Immature natural killer cell (primary cell): ENCODE measurements at places on chromosomes 11 and 22.

DNA sequence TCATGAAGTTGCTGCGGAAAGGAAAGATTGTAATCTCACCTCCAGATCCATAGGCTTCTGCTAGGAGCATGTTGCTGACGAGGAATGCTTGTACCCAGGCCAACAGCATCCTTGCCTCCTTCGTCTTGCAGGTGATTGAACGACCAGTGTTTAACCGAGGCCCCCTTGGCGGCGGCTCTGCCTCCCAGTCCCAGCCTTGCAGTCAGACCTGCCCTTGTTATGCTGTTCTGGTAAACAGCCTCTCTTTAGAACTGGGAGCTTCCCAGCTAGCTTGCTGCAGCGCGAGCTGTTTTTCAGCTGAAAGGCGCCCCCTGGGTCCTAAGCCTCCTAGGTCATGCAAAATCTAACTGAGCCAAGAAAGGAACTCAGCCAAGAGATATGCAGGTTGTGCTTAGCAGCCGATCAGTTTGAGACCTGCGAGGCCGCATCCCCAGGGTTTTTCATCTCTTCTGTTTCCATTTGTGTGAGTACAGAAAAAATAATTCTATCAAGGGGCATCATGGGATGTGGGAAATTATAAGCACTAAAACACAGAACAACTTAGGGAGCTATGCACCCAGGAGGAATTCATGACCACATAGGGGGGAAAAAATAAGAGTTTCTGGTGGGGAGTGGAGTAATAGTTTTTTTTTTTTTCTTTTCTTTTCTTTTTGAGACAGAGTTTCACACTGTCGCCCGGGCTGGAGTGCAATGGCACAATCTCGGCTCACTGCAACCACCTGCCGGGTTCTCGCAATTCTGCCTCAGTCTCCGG lies at the start of gene PIK3IP1:
PIK3IP1 (minus strand) TSS at position 253 of the 754 bp plus-strand sequence; CDS start at position 109, 144 bp downstream.
- peaks cover 3% of the 10 kb centered on the region for H3K36me3 ChIP-seq
- peaks cover 33% of the 10 kb centered on the region for H3K27me3 ChIP-seq
- H3K4me1 ChIP-seq, result peaks cover 49% of the 10 kb centered on the region
- peak within 1 kb of the TSS; percentile 98 for H3K4me3 ChIP-seq

DNA sequence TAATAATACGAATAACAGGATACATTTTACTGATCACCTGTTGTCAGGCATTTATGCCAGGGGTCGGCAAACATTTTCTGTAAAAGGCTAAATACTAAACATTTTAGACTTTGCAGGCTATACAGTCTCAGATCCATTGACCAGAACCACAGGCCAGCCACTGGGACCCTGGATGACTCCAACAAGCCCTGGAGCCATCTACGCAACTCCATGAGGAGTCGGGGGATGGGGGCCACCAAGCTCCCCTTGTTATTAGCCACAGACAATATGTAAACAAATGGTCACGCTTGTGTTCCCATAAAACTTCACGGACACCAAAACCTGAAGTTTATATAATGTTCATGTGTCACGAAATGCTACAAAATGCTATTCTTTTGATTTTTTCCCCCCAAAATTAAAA lies 54.4 kb upstream of the EMID1 start:
- no peak for DNase-seq
- H3K4me3 ChIP-seq, result no peak overlapping the region
- H3K27me3 ChIP-seq, result peaks cover 9% of the 10 kb centered on the region
- no peaks in the 10 kb centered on the region for H3K36me3 ChIP-seq
- peaks cover 5% of the 10 kb centered on the region for H3K4me1 ChIP-seq

- no peak overlapping the region for H3K27ac ChIP-seq
- peaks cover 59% of the 10 kb centered on the region for H3K4me1 ChIP-seq
- peaks cover 4% of the 10 kb centered on the region for H3K36me3 ChIP-seq
- H3K27me3 ChIP-seq, result peaks cover 4% of the 10 kb centered on the region
- DNase-seq, result no peak
- no peak overlapping the region for H3K4me3 ChIP-seq
Measured at GRCh38 chr22:42928969-42929837, 72.1 kb upstream of the ARFGAP3 start.

DNA sequence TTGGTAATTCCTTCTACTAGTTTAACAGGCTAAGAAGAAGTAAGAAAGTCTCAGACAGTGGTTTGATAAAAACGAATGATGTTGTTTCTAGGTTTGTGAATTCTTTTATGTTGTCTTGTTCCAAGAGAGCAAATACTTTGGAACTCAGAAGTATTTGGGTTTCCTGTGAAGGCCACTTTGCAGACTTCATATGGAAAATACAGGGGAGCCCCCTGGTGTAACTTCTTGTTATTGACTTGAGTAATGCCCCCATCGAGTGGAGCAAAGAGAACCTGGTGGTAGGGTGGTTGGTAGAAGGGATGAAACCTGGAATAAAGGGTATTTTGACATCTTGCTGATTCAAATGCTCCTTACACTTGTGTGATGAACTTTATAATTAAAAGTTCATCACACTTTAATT lies 40.0 kb upstream of the PTH start:
- H3K4me3 ChIP-seq, result no peak overlapping the region
- H3K27me3 ChIP-seq, result peaks cover 4% of the 10 kb centered on the region
- no peaks in the 10 kb centered on the region for H3K4me1 ChIP-seq
- peaks cover 23% of the 10 kb centered on the region for H3K36me3 ChIP-seq

DNA sequence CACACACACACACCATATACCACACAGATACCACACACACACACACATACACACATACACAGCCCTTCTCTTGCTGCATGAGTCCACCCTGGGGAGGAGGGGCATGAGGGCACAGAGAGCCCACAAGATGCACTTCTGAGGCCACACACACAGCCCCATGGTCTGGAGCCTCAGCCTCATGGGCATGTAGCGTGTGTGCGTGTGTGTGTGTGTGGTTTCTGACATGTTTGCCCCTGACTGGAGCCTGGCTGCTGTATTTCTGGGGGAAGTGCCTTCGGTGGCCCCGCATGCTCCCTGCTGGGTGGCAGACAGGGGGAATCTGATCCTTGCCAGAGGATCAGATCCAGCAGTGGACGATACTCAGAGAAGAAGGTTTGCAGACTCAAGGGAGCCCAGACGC lies 97.0 kb upstream of the PRR5 start:
- DNase-seq, result no peak
- H3K27ac ChIP-seq, result peak overlapping the region; percentile 58
- peak overlapping the region; percentile 69 for H3K4me3 ChIP-seq
- H3K4me1 ChIP-seq, result peaks cover 31% of the 10 kb centered on the region
- H3K36me3 ChIP-seq, result no peaks in the 10 kb centered on the region

- peaks cover 6% of the 10 kb centered on the region for H3K27me3 ChIP-seq
- H3K36me3 ChIP-seq, result no peaks in the 10 kb centered on the region
- no peak for DNase-seq
- no peak overlapping the region for H3K27ac ChIP-seq
Measured at GRCh38 chr22:48636746-48637145, 1190.9 kb downstream of the BRD1 start.

GRCh38 chr11:112656772-112657428 lies 304.3 kb upstream of the NCAM1 start:
- no peak overlapping the region for H3K4me3 ChIP-seq
- peaks cover 4% of the 10 kb centered on the region for H3K27me3 ChIP-seq

DNA sequence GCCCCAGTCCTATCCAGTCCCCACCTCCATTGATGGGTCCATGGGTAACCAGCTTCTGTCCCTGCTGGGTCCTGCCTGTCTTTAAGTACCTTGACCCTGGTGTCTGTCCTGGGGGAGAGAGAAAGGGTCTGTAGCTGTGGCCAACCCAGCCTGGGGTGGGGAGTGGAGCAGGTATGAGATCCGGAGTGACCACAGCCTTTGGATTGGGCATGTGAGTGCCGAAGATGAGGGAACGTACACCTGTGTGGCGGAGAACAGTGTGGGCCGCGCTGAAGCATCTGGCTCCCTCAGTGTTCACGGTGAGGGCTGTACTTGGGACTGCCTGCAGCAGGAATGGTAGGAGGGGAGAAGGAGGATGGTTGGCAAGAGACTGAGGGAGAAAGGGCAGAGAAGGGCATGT lies 5.2 kb downstream of the ROBO3 start:
- no peaks in the 10 kb centered on the region for H3K36me3 ChIP-seq
- H3K4me3 ChIP-seq, result no peak overlapping the region
- DNase-seq, result no peak
- peaks cover 18% of the 10 kb centered on the region for H3K4me1 ChIP-seq
- H3K27ac ChIP-seq, result no peak overlapping the region
- peaks cover 37% of the 10 kb centered on the region for H3K27me3 ChIP-seq

- H3K4me1 ChIP-seq, result peaks cover 69% of the 10 kb centered on the region
- H3K36me3 ChIP-seq, result no peaks in the 10 kb centered on the region
- no peak for DNase-seq
- H3K27ac ChIP-seq, result peak overlapping the region; percentile 40
Measured at GRCh38 chr22:22849640-22850610, 37.7 kb upstream of the IGLL5 start.

DNA sequence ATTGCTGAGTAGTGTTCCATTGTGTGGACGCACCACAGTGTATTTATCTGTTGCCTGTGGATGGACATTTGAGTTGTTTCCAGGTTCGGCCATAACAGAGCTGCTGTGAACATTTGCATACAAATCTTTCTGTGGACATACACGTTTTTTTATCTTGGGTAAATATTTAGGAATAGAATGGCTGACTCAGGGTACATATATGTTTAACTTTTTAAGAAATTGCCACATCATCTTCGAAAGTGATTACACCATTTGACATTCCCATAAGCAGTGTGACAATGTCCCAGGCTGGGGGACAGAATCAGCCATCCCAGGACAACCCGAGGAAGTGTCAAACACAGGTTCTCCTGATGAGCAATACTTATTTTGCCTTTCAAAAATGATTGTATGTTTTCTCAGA lies 87.9 kb downstream of the OSBP2 start:
- no peak for DNase-seq
- H3K4me3 ChIP-seq, result no peak overlapping the region
- H3K4me1 ChIP-seq, result no peaks in the 10 kb centered on the region
- no peak overlapping the region for H3K27ac ChIP-seq

- no peaks in the 10 kb centered on the region for H3K4me1 ChIP-seq
- H3K27me3 ChIP-seq, result no peaks in the 10 kb centered on the region
- H3K27ac ChIP-seq, result no peak overlapping the region
- DNase-seq, result no peak
- H3K36me3 ChIP-seq, result peaks cover 31% of the 10 kb centered on the region
Measured at GRCh38 chr11:32105871-32106560, 15.1 kb downstream of the RCN1 start.

DNA sequence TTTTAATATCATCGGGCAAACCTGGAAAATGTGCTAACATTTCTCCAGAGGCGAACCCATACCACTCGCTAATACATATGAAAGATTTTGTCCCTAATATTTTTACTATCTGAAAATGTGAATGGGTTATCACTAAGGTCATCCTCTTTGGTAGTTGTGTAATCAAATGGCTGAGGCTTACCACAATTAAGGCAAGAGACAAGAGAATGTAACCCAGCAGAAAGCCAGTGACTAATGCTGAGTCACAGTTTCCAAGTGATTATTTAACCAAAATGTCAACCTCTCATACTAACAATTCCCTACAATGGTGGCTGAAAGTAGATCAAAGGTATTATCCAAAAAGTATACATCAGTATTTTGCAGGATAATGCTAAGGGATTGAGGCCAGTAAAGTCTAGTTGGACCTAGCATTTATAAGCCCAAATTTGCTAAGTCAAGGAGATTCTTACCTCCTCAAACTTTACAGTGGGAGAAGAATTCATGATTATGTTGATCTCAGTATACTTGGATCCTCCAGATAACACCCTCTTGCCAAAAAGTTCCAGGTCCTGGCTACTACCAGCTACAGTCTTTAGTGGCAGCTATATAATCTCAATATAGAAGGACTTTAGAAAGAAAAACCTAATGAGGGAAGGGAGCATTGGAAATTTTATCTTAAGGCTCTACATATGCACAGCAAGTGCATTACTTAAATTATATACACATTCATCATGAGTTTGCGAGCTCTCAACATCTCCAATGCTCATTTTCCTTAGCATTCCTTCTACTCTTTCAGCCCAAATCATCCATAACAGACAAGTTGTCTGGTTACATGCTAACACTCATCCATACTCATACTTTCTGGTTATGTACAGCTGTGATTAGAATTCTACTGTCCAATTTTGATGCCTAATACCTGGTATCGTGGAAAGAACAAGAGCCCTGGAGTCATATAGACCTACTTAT lies 25.4 kb downstream of the SIK3 start:
- DNase-seq, result no peak
- H3K36me3 ChIP-seq, result no peaks in the 10 kb centered on the region
- peak overlapping the region; percentile 72 for H3K27ac ChIP-seq
